ENCODE measurements at places on chromosomes 7 and 10.

- DNase-seq: peak; percentile 28
These were observed 648.5 kb upstream of the LRRN3 start for GRCh38 chr7:110442381-110442837.

- no peak for DNase-seq
These were observed 77.2 kb upstream of the TNRC18 start for GRCh38 chr7:5500777-5501350.

DNA sequence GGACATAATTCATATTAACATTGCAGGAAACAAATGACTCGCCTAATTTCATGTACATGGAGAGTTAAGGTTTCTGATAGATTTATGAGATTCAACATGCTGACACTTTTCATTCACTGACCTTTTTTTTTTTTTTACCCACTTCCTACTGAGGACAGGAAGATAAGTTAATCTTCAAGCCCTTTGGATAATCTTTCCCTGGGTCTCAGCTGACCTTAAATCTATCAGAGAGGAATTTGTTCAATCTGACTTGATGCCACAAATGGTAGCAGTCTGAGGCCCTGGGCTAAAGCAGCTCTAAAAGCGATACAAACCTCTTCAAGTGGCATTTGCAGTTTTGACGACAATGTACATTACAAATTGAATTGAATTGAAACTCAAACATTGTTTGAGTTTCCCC lies 493.3 kb upstream of the SORCS1 start:
- no peak for DNase-seq

- DNase-seq: no peak
These were observed 60.0 kb upstream of the NKX6-2 start for GRCh38 chr10:132845780-132846595.

DNA sequence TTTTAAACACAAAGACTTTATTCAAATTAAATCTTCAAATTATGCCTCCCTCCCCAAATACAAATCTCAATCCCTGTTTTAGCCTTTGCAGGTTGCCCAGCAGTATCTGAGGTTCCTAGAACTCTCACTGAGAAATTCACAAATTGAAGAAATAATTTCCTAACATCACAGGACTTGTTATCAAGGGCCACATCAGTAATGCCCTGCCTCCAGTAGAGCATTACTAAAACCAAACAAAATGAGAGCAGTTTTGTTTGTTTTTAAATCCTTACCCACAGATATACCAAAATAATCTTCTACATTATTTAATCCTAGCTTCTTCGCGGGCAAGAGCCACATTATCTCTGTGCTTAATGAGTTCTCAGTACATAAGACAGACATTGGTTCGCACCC lies 152.2 kb downstream of the SGMS1 start:
- no peak for DNase-seq

GRCh38 chr10:11893749-11894278 lies 70.7 kb downstream of the PROSER2 start:
- DNase-seq: no peak

DNA sequence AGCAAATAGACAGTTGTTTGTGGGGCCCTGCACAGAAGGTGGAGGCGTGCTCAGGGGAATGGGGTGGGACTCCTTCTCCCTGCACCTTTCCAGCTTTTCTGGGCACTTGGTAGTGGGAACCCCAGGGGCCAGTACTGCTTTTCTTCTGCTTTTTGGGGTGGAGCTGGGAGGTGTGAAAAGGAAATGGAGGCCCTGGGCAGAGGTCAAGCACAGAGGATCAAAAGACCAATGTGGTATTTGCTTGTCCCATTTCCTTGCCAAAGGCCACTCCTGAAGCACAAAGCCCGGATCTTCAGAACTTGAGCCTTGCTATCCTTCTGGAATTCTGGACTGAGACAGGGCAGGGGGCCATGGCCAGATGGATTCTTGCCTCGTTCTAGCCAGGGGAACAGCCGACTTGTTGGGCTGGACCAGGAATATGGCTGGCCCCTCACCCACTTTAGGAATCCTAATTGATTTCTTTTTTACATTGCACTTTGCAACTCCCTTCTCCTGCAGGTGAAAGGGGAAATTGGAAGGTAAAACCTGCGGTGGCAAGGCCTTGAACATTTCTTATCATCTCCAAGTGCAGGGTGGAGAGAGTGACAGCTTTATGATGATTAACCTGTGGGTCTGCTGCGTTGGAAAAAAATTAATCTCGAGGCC lies 26.5 kb downstream of the ADRA2A start:
- DNase-seq: no peak

DNA sequence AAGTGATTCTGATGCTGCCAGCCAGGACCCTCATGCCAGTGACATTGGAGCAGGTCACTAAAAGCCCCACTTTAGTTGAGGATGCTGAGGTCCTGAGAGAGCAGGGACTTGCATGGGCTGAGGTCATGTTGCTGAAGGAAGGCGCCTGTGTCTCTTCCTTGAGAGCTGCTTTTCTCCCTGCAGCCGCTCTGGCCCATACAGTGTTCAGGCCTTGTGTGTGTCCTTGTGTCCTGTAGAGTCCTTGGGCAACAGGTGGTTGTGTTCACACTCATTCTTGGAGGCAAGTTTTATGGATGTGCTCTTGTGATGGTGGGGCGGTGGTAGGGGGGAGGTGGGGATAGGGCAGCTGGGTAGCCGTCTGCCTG lies 33.3 kb downstream of the TSPAN14 start:
- no peak for DNase-seq

DNA sequence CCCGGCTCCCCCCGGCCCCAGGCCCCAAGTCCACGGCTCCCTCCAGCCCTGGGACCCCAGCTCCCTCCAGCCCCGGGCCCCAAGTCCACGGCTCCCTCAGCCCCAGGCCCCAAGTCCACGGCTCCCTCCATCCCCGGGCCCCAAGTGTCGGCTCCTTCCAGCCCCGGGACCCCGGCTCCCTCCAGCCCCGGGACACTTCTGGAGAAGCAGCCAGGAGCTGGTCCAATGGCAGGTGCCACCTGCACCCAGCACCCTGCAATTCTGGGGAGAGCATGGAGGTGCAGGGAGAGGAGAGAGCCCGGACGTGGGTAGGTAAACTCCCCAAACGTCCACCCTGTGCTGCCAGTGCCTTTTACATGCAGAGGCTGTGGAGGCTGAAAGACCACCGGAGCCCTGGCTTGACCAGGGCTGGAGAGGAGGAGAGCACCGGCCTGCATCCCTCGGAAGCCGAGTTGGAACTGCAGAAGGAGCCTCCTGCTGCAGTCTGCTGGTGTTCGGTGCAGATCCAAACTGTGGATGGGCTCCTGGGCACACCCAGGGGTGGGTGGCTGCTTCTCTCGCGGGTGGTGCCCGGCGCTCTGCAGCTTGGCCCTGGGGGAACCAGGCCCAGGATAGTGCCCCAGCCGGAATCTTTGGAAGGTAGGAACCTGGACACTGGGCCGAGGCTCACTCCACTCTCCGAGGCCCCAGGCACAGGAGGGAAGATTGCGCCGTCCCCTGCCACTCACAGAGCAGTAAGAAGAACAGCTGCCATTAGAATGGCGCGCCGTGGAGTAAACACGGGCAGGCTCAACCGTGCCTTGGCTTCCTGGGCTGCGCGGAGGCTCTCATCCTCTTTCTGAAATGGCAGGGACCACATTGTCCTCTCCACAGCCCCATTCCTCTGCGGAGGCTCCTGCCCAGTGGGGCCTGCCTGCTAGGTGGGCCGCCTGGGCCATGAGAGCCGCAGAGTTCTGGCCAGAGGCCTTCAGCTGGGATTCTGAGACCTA lies 14.7 kb downstream of the SHH start:
- no peak for DNase-seq

DNA sequence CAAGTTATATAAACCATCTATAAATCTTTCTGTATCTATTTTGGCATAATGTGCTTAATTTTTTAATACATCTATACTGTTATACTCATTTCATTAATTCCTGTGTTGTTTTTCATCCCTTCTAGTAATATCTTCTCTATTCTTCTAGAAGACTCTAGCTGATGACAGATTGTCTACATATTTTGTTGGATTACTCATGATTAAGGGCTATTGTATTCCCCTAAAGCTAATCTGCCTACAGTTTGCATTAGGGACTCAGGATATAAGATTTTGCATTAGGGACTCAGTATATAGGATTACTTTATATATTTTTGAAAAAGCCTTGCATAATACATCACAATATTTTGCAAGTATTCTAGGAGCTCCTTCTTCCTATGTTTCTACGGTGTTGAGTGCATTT lies 8.3 kb upstream of the SEMA3A start:
- DNase-seq: no peak

- no peak for DNase-seq
These were observed 29.1 kb downstream of the CHCHD3 start for GRCh38 chr7:133052826-133053225.

GRCh38 chr10:92382631-92383030 lies 91.7 kb downstream of the MARCHF5 start:
- no peak for DNase-seq

DNA sequence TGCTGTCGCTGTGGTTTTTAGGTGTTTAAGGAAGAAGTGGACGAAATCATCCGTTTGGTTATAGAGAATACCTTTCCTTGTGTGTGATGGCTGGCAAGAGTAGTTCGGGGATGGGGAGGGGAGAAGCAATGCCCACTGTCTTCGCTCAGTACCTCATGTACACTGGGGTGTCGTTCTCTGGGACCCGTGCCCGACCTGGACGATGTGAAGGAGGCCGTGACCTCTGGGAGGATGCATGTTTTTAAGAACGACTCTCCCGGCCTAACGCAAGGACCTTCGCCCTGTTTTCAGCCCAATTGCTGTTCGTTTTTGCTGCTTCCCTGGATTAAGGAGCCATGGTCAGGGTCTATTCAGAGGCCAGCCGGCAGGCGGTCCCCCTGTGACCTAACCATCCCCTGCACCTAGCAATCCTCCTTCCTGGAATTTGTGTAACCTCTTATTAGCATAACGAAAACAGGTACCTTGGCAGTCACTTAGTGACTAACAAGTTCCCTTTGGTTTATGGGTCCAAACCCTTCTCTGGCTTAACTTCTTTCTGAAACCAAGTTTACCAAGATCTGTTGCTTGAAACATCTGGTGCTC lies 1.3 kb downstream of the NFE2L3 start:
- DNase-seq: no peak

- peak; percentile 20 for DNase-seq
These were observed 73.6 kb downstream of the AHCYL2 start for GRCh38 chr7:129298268-129298893.

GRCh38 chr10:19818876-19819275 lies 2.6 kb downstream of the PLXDC2 start:
- DNase-seq: no peak

DNA sequence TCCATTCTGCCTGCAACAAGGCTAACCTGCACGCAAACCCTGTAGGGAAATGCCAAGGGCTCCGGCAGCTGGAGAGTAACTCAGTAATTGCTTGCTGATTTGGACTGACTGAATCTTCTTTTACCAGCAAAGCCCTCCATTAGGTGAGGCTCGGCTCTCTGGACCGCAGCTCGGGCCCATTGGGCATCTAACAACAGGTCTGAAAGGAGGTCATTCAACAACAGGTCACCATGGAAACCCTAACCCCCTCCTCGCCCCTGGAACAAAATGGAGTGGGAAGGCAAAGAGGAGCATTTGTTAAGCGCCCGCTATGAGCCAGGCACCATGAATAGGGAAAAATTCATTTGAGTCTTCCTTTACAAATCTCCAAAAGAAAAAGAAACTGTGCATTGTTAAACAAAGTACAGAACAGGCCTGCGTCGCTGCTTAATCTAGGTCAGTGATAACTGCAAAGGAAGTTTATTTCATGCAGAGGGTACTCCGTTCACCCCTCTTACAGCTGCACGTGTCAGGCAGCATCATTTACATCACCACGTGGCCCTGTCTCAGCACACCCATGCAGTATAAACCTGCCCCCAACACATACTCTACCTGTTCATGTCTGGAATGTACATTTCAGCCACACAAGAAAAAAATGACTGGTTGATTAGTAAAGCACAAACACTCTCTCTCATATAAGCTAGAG lies 248.8 kb upstream of the NEBL start:
- no peak for DNase-seq

DNA sequence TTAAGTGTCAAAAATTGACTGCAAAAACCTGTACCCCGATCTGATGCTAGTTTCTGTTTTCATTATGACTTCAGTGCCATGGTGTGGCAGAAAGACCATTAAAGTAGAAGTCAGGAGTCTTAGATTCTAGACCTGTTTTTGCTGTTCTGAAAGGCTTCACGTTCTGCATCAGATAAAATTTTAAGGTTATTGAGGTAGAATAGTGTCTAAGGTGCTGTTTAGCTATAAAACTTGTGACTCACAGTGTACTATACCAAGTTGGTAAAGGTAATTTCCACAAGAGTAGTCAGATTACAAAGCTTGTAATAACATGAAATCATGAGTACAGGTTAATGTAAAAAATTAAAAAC lies 38.6 kb downstream of the ZNRF2 start:
- DNase-seq: no peak

DNA sequence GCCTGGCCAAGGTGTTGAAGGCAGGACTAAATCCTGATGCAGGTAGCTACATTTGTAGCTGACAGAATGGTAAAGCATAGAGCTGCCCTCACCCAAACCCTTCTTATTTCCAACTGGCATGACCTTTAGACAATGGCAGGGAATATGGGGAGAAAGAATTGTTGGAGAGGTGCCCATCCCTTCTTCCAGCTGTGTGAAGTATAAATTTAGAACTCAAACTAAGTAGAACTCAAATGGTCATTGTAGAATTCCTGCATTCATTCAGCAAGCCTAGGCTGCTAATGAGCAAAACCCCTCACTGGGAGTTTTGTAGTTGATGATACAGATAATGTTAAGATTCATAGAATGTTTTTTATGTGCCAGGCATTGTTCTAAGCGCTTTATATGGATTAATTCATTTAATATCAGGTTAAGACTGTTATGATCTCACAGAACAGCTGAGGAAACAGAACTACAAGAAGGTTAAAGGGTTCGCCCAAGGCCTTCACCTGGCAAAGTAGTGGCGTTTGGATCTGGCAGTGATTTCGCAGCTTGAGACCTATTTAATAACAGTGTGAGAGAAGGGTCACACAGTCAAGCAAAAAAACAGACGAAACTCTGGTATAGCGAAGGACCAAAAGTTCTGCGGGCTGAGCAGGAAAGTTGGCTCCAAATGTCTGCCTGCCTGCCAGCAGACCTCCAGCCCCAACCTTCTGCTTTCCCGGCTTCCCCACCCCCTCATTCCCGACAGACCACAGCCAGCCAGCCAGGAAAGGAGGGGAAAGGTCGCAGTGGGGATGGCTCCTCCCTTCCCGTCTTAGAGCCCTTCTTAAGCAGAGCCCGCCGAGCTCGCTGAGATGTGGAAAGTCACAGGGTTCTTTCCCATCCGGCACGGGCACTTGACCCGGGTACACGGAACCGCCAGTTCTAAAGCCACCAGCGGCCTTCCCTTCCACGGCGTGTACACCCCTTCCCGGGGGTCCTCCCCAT lies 1.6 kb upstream of the HILPDA start:
- DNase-seq: no peak

DNA sequence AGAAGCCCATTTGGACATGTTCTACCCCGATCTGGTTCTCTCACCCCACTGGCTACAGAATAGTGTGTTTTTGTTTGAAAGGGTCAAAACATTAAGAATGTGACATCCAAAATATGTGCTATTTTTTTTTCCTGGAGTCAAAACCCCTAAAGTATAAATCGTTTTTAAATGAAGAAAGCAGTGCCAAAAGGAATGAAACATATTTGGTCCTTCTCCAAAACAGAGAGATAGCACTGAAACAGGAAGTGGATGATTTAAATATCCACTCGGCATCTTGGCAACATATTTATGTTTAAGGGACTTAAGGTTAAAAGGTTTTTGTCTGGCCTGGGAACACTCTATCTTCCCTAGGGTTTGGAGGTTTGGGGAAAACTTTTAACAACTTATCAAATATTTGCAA lies 32.3 kb downstream of the CALD1 start:
- DNase-seq: no peak

GRCh38 chr10:76397181-76398042 lies 966.0 kb downstream of the LRMDA start:
- no peak for DNase-seq

GRCh38 chr10:113524120-113524519 lies 28.7 kb upstream of the HABP2 start:
- no peak for DNase-seq
